ENCODE measurements at places on chromosomes 4 and X.

DNA sequence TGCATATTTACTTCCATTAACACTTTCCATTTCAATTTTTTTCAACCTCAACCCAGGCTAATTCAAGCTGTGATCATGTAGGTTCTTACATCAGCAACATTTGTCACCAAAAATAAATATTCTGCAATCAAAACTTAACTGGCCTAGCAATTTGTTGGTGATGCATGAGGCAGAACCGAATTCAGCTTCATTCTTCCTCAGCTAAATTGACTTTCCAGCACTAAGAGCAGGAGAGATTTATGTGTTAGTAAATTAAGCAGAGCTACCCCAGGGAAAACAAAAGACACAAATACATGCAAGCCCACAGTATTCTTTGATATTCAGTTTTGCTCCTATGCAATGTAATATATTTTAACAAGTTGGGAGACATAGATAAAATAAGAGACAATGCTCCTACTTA, 208.7 kb upstream of the NDST3 start:
- no peak for DNase-seq

DNA sequence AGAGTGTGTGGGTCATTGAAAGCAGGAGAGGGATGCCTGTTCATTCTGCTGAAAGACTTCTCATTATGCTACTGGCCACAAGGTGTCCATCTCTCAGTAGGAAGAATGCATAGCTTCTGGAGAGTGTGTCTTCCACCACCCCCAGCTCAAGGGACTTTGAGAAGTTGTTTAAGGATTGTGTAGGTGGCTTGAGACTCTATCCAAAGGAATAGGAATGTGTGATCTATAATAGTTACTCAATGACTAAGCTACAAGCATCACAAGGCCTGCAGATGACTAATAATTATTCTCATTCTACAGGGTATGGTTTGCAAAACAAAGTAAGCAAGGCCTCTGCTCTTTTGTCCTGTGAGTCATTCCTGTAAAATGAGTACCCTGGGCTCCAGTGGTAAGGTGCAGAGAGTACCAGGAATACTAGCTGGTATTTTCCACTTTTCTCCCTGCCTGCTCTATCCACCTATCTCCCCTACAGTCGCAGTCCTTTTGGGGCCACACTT, 279.8 kb upstream of the BOD1L1 start:
- DNase-seq = no peak

- DNase-seq = no peak
Observed at GRCh38 chrX:37677765-37678164, 7.8 kb upstream of the XK start.

DNA sequence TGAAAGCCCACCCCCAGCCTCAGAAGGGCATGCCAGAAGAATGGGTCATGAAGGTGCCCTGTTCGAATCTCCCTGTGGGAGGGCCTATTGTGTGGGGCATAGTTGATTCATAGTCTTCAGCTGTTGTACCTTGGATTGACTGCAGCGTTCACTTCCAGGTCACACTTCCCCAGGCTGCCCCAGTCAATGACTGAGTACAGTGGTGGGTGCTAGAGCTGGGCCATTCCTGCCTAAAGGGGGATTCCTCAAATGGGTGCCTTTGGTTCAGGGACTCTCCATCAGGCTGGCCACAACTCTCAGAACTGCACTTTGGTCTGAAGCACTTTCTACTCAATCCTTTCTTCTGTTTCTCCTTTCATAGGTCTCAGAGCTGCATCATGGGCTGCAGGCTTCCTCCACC, 35.0 kb upstream of the RASGEF1B start:
- no peak for DNase-seq

GRCh38 chrX:151938172-151938571, 25.5 kb downstream of the MAGEA4 start:
- no peak for DNase-seq

DNA sequence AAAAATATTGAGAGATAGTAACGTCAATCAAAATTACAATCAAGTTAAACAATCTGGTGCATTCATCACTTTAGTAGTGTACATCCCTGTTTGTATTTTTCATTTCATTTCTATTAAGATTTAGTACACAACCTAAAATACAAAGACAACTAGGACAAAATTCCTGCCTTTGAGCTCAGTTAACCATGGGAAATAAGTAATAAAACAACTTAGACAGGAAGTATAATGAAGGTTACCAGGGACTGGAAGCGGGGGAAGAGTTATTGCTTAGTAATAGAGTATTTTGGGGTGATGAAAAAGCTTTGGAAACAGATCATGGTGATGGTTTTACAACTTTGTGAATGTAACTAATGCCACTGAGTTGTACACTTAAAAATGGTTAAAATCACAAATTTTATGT, 25.6 kb upstream of the ATXN3L start:
- DNase-seq = no peak

DNA sequence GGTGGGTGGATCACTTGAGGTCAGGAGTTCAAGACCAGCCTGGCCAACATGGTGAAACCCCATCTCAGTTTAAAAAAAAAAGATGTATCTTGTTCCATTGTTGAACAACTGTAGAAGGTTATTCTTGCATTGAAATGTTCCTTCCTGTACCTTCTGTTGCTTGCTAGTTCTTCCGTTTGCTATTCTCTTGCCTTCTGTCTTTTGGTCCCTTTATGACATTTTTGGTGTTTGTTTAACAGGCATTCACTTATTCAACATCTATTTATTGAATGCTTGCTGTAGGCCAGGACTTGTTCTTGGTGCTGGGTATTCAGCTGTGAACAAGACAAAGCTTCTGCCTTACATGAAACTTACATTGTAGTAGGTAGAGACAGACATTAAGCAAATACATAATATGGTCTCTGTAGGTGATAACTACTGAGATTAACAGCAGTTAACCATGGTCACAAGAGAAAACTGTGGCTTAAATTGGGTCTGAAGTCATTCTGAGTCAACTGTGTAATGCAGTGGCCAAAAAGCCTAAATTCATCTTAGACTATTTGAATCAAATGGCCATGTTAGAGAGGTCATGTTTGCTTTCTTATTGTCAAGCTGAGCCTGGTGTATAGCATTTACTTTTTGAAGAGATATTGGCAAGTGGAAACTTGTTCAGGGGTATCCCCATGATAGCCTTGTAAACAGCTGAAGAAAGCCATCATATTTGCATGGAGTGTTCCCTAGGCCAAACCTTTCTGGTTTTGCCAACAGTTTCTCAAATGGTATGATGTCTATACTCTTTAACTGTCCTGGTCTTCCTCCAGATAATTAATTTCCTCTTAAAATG, 35.6 kb downstream of the GAB1 start:
- DNase-seq = no peak

GRCh38 chr4:137307806-137308205, 224.5 kb downstream of the PCDH18 start:
- DNase-seq = no peak

- DNase-seq = no peak
Observed at GRCh38 chr4:129358571-129358970, 262.6 kb downstream of the C4orf33 start.
